Endodermal cell (in vitro differentiated cells): ENCODE measurements at places on chromosomes 4 and X.

- DNase-seq, result no peak
Measured at GRCh38 chr4:37803348-37803973, 23.0 kb upstream of the PGM2 start.

DNA sequence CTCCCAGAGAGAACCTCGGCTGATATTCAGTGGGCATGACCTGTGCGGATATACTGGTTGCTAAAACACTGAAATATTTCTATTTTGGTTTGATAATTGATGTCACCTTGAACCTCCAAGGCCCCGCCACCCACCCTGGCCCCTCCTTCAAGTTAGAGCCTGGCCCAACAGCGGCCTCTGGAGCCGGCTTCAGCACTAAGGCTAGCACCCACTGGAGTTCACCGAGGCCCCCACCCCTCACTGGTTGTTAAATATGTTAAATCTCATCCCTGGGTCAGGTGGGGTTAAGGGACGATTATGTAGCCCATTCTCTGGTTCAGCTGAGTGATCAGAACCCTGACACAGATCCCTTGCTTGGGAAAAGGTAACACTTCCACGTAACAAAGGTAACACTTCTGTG is 24.3 kb downstream of the SEL1L3 start:
- DNase-seq, result peak; percentile 77

- peak; percentile 90 for DNase-seq
Measured at GRCh38 chr4:153204247-153204671, at the start of gene TRIM2. Gene TRIM2, plus strand, starts transcription at chr4:153204443. Its CDS starts 88 bp downstream, at chr4:153204531.

DNA sequence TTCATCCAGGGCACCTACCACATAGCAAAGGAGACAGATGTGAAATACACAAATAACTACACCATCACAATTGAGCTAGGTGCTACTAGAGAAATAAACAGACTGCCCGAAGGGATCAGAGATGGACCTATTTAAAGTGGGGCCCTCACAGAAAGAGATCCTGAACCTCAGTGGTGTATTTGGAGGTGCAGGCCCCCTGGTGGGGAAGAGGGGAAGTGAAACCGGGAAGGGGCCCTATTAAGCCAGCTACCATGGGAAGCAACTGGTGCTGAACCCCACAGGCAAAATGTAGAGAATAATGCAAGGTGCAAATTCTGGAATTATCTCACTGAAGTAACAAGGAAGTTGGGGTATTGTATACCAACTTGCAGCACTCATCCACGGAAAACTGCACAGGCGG is 78.6 kb upstream of the FAM9A start:
- peak; percentile 76 for DNase-seq

DNA sequence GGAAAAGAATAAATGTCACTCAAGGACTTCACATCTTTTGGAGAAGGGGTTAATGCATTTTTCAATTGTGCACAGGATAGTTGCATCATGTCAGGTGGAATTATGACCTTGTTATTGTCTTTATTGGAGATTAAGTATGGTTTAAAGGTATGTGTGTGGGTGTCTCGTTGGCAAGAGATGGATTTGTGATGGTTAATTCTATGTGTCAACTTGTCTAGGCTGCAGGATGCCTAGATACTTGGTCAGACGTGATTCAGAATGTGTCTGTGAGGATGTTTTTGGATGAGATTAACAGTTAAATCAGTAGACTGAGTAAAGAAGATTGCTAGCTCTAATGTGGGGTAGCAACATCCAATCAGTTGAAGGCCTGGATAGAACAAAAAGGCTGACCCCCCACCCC is 42.2 kb upstream of the HSD17B10 start:
- no peak for DNase-seq

- DNase-seq, result no peak
Measured at GRCh38 chr4:145066063-145066501, 31.9 kb downstream of the ANAPC10 start.

DNA sequence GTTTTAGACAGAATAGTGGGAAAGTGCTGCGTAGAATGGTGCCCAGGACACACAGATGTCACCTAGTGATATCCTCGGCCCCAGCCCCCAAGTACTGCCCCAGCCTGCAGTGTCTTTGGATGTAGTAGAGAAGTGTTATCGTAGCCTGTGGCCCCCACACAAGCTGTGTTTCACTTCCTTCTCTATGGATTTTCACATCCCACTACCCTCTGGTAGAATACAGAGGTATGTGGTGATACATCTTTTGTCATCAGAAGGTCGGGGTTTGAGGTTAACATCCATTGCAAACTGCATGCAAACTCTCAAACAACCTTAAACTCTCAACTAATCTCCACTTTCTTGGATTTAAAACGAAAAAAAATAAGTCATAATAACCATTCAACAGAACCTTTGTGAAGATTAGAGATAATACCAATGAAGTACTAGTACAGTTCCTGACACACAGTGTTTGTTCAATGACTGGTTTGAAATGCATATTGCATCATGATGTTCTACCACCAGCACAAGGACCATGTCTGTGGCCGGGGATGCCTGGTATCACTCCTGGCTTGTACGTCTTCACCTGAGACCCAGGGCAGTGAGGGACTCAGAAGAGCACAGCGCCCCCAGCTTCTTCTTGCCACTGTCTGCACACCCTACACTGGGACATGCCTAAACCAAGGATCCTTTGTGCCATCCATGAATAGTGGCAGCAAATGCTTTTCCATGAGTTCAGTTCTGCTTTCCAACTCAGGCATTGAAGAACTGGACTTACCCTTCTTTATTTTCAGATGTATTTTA is 267.3 kb downstream of the DCTD start:
- DNase-seq, result no peak

DNA sequence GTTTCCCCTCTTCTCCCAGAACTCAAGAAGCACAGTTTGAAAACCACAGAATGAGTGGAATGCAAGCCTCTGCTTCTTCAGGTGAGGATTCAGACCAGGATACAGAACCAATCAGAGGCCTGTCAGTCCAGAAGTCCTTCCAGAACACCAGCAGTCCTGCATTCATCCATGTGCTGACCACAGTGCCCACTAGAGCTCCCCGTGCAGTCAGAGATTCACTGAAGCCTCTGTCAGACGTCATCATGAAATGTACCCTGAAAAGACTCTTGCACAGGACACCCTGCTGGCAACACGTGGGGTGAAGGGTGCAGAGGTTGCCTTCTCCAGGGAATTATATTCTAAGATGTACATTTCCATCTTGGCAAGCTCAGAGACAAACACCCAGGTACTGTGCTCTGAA is 75.9 kb upstream of the LSM6 start:
- no peak for DNase-seq

DNA sequence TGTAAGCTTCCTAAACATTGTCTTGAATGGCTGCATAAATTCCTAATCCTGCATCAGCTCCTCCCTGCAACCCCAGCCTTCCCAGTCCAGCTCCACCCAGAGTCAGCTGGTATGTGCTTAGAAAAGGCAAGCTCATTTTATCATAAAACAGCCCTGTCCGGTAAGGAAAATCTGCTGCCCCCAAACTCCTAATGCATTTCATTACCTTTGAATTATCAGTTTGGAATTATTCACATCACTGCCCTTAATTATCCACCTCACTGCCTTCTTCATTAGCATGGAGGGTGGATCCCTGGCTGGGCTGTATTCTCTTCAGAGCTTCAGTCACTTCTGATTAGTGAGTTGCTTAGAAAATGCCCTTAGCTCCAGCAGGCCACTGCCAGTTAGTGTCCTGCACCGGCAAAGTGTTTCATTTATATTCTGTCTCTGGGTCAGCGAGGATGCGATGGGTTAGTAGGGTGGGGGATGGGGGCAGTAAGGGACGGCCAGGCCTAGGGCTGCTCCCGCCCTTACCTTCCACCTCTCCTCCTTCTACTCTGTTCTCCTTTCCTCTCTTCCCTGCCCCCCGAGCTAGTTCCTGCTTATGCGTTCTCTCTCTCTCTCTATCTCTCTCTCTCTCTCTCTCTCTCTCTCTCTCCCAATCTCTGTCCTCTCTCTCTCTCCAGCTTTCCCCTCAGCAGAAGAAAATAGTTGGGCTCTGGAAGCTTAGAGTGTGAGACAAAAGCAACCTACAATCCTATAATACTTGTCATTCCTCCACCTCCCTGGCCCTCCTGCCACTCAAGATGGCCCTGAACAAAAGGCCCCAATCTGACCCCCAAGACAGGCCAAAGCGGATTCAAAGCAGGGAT is 174.8 kb upstream of the KLF3 start:
- DNase-seq, result peak; percentile 67

- DNase-seq, result no peak
Measured at GRCh38 chrX:118631586-118631985, 95.8 kb upstream of the IL13RA1 start.

- DNase-seq, result no peak
Measured at GRCh38 chr4:38166768-38167167, 206.6 kb downstream of the PTTG2 start.

DNA sequence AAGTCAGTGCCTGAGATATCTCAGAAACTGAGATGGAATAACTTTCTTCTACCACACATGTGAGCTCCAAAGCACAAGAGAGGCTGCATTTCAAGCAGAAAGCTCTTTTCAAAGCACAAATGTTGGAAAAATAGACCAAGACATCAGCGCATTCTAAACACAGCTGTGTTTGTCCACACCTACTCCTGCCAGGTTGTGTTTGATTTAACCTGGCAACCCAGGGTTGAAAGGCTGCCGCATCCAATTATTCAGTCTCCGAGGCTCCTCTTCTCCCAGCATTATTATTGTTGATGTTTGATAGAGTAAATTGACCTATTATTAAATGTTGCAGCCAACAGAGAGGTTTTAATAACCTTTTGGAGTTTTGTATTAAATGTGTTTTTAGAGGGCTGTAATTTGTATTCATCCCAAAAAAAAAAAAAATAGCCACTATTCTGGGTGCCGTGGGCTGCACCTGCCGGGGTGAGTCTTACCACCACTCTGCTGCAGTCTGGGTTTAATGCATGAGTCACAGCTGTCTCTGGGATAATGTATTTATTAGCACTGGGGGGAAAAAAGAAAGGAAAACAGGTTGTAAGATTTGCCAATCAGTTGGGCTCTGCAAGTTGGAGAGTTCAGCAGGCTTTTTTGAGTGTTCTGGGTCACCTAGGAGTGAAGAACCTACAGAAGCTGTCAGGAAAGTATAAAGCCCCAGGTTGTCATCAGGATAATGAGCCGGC is 105.2 kb upstream of the NOCT start:
- DNase-seq, result no peak

DNA sequence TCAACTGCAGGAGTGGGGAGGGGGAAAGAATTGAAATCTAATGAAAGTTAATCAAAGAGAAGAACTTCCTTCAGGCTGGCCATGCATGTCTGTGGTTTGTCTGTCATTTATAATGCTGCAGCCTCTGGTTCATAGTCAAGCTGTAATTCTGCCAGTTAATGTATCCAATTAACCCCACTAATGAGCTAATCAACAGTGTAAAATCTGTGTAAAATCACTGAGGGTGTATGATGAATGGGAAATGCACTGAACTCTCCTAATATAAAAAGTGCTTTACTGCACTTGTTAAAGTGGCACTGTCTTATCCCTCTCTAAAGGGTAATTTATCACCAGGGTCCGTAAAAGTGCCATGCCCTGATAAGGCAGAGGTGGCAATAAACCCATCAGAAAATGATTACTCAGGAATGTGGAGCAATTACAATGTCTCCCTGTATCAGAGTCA is 798.1 kb downstream of the PDHA2 start:
- DNase-seq, result no peak

DNA sequence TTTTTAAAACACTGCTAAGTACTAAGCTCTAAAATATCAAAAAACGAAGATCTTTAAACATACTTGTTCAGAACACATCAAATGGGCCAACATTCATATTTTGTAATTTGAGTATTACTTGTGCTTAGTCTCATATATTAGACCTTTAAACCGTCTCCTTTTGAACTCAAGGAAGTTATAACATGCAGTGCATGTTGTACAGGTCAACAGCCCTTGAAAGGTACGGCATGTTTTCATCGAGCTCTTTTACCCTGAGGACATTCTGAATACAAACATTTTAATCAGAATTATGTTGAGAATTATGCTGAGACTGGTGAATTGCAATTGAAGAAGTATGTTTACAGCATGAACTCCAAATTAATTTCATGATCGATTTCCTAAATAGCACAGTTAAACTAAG is 7.0 kb upstream of the ASB11 start:
- DNase-seq, result no peak

- DNase-seq, result no peak
Measured at GRCh38 chrX:3268829-3269228, 77.6 kb downstream of the MXRA5 start.

DNA sequence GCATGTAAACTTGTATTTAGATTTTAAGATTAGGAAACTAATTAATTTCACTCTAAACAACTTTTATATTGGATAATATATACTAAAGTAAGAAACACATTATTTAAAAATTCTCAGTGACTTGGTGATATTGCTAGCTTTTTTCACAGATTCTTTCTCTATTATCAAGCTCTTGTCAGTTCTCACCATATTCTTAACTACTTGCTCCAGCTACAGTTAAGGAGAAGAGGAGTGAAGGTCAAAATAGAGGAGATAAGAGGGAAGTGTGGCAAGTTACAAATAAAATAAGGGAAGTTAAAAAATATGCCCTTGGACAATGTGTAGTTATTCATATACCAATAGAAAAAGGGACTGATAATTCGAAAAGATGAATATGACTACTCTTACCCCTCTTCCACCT is 34.7 kb upstream of the NAF1 start:
- no peak for DNase-seq

GRCh38 chr4:84151574-84151973 is 347.5 kb downstream of the NKX6-1 start:
- DNase-seq, result no peak

DNA sequence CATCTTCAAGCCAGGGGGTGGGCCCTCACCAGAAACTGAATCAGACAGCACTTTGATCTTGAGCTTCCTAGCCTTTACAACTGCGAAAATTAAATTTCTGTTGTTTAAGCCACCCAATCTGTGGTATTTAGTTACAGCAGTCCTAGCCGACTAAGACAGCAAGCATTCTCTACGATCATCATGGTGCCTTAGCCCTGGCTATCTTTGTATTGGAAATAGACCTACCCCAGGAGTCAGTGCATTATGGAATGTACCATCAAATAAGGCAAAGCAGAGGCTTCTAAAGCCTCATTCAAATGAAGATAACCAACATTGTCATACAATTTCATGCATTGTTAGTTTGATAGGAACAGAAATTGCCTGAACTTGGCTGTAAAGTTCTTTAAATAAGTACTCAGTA is 75.0 kb downstream of the PARM1 start:
- no peak for DNase-seq

DNA sequence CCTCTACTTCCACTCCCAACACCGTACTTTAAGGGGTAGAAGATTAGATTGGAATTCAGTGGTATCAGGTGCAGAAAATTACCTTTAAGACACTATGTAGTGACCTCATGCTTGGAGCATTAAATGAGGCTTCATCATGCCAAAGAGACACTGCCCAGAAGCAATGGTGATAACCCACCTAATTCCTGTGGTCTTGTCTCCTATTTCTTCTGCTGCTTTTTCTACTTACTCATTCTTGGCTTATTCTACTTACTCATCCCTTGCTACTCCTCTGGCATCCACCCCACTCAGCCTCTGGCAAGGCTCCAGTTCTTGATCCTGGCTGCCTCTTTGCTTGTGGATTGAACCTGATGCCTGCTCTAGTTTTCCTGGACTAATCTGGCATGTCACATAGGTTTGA is 62.3 kb upstream of the ADAMTS3 start:
- no peak for DNase-seq

- DNase-seq, result no peak
Measured at GRCh38 chrX:131073607-131074006, 15.5 kb downstream of the ARHGAP36 start.

- no peak for DNase-seq
Measured at GRCh38 chr4:135050086-135050717, 848.6 kb upstream of the PABPC4L start.
